Amygdala (tissue), 56 donors: ENCODE measurements at places on chromosomes 12 and 14.

DNA sequence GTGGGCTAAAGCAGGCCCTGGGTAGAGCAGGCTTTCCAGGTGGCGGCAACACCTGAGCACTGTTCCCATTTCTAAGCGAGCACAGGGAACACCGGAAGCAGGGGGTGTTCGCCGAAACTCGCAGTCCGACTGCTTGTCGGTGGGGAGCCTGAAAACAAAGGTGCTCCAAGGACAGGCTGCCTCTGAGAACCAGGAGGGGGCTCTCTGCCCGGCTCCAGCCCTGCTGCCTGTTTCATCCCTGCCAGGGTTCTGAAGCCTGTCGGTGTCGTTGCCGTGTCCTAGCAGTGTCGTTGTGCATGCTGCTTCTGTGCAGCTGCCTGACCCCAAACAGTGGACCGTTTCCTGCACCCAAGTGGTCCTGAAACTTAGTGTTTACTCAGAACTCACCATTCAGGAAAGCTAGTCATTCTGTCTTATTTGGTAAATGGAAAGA is 21.8 kb downstream of the CCNK start:
- no peak for DNase-seq

- DNase-seq: no peak
These were observed 36.6 kb upstream of the GZMB start for GRCh38 chr14:24670594-24670993.

DNA sequence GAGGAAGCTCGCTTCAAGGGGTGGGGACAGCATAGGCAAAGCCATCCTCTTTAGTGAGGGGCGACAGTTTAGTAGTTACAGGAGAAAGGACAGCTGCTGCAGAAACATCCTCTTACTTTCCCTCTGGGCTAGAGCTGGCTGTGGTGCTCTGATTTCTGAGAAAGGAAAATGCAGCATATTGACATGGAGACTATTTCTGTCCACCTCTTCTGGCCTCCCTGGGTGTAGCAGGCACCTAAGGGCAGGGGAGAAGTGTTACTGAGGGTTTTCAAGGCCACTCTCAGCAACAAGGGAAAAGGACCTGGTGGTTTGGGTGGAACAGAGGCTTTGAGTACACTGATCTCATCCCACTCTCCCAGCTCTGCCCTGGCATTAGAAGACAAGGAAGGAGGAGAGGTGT is 40.0 kb upstream of the CTDSP2 start:
- no peak for DNase-seq

DNA sequence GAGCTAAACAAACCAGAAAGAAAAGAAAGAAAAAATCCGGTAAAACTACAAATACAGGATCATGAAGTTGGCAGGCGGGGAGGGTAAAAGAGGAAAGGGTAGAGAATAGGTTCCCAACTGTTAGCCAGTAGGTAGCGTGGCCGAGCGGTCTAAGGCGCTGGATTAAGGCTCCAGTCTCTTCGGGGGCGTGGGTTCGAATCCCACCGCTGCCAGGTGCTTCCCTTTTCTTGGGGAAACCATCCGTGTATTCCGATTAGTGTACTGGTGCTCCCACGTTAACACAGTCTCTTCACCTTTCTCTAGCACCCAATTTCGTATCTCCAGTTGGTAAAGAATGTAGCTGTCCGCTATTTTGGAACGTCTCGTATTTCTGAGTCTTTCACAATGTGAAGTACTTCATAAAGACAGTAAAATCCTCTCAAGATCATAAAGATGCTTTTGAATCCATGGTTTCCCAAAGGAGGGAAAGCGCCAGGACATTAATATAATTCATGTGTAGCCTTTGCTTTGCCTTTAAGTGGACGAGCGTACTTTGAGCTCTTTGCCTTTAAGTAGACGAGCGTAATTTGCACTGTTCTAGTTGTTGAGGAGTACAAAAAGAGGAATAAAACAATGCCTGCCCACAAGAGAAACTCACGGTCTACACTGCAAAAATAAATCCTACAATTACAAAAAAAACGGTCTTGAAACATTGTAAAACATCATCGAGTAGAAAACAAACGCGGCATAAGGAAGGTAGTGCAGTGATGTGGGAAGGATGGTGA is 19.0 kb upstream of the RNASE12 start:
- peak; percentile 82 for DNase-seq

DNA sequence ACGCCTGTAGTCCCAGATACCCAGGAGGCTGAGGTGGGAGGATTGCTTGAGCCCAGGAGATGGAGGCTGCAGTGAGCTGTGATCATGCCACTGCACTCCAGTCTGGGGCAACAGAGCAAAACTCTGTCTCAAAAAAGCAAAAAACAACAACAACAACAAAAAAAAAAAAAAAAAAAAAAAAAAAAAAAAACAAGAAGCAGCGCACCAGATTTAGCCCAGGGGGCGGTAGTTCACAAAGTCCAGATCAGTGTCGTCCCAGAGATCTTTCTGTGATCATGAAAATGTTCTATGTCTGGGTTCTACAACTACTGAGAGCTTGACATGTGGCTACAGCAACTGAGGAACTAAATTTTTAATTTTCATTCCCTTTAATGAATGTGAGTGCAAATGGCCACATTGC is 27.4 kb downstream of the OAS2 start:
- DNase-seq: no peak
